CD8-positive, alpha-beta T cell (primary cell): ENCODE measurements at places on chromosomes 12 and 14.

GRCh38 chr12:28017126-28017872 lies 44.8 kb upstream of the PTHLH start:
- no peak for DNase-seq

DNA sequence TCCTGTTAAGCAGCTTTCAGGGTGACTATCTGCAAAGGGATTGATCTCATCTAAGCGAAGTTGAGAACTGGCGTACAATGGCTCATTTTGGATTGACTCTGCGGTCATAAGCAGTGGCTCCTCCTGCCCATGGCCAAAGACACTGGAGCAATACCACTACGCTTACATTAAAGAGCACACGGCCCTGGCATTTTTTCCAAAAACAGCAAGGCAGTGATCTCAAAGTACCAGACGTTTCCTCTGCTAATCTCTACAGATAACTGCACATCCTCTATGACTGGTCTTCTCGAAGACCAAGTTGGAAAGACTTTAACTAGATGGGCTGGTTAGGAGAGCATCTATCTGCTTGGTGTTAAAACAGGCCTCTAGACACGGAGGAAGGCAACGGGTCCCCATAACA lies 2.7 kb downstream of the PITPNM2 start:
- DNase-seq = no peak

- DNase-seq = no peak
Observed at GRCh38 chr14:66143387-66144112, 342.6 kb upstream of the CCDC196 start.

- peak; percentile 79 for DNase-seq
Observed at GRCh38 chr12:54984658-54985376, at the start of gene TESPA1. Gene TESPA1 (minus strand): TSS chr12:54984762. CDS start chr12:54974562, 10,200 bp downstream.

DNA sequence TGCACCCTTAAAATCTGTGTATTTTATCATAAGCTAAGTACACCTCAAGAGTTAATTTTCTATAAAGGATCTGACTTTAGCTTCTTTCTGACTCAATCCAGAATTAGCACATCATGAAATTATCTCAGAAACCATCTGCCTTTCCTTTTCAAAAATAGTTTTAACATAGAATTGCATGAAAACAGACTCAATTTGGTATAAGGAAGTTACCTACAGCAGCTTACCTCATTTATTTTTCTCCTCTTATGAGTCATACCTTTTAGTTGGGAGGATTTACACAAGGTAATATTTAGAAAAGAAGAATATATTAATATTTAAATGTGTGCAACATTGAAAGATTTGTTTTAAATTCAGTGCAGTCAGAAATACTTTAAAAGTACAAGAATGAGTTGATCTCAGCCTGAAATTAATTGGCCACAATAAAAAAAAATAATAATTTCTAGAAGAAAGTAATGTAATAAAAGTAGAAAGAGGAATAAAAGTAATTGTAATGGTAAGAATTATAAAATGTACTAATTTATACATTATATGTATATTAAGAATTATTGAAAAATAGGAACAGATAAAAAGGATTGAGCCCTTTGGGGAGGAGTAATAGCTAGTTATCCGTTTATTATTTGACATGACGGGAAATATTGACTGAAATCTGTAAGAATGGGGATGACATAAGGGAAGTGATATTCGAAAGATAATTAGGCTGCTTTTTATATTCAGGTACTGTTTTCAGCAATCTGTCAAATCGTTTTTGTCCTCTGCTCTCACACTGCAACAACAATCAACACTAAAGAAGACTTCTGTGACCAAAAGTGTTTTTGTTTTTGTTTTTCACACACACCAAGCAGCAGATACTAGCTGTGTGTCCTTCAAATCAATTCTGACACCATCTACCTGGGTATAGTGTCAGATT lies 20.5 kb downstream of the ADAM21 start:
- DNase-seq = no peak

DNA sequence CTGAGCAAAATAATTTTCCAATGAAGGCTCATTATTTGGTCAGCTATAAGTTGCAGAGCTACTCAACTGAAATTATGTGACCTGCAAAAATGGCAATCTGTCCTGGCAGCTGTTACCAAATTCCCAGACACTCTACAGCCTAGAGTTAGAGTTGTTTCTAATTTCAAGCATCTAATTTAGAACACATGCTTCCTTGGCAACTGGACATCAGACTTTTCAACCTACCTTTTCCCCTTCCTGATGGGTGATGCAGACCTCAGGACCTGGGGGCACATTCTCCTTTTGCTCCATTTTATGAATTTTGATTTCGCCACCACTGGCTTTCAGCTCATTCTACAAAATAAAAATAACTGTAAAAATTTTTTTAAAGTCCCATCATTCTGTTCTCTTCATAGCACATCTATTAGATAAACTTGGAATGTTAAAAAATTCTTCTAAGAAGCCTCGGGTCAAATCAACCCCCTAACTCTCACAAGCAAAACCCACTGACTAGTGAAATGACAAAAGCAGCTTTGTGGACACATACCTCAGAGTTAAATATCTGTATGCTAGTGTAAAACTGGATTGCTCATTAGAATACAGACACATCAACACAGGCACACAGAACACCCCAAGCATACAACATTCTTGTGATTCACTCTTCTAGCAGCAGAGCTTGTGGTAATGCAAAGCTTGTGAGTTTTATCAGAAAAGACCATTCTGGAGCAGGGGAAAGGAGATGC lies 33.5 kb upstream of the CERS5 start:
- no peak for DNase-seq

DNA sequence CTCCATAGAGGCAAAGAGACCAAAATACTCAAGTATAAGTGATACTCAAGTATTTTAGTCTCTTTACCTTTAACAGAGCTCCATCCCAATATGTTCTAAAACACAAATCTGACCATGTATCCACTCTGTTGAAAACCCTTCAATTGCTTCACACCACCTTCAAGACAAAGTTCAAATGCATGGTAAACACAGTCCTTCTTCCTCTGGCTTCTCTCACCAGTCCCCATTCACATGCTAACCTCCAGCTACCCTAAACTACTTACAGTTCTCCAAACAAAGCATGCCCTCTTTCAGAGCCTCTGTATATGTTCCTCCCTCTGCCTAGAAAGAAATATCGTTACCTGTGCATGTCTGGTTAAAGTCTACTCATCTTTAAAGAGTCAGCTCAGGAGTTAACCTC lies 100.2 kb downstream of the NUMB start:
- DNase-seq = no peak

- DNase-seq = no peak
Observed at GRCh38 chr14:75359098-75359497, 68.7 kb upstream of the JDP2 start.

- DNase-seq = no peak
Observed at GRCh38 chr14:34911209-34912150, 36.3 kb upstream of the BAZ1A start.

GRCh38 chr14:95294834-95295599 lies 24.7 kb downstream of the CLMN start:
- no peak for DNase-seq

- DNase-seq = no peak
Observed at GRCh38 chr14:79721399-79722084, 489.8 kb downstream of the DIO2 start.

DNA sequence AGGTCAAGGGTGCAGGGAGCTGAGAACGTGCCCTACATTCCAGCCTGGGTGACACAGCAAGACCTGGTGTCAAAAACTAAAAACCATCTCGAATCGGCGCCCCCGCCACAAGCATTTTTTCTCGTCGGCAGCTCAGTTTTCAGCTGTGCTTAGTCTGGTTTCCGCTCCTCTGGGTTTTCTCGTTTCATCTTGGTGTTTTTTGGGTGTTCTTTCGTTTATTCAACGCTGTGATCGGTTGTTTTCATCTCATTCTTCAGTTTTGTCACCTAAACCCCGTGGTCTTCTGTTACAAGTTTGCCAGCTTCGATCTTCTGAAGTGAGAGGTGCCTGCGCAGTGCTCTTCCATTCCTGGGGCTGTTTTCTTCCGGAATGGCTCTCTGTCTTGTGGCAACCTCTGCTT lies 41.4 kb downstream of the NOC4L start:
- peak; percentile 72 for DNase-seq

DNA sequence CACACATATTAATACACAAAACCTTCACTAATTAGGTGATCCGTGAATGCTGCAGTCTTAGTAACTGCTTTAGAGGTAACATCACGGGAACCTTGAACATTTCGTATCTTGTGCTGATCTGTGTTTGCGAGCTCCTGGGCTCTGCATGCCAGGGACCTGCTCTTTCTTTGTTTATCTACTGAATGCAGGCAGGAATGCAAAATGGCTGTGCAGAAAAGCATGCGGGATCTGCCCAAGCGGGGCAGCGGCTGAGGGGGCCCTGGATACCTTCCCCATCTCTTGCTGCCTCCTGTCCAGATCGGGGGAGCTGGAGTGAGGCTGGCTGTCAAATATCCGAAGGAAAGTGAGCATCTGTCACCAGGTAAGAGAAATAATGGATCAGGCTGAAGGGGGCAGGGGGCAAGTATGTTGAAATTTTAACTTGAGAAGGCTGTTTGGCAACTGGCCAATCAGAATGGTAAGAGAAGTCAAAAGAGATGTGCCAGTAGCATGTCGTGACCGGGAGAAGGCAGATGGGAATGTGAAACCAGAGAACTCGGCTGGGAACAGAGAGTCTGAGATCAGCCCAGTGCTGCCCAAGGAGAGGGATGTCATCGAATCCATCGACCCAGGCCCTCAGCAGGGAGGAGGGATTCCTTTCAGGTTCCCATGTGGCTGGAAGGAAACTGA lies 191.4 kb downstream of the TTC7B start:
- DNase-seq = no peak

GRCh38 chr12:41514021-41514777 lies 326.1 kb downstream of the PDZRN4 start:
- DNase-seq = no peak

GRCh38 chr14:70713511-70713916 lies 71.8 kb downstream of the TTC9 start:
- DNase-seq = no peak

DNA sequence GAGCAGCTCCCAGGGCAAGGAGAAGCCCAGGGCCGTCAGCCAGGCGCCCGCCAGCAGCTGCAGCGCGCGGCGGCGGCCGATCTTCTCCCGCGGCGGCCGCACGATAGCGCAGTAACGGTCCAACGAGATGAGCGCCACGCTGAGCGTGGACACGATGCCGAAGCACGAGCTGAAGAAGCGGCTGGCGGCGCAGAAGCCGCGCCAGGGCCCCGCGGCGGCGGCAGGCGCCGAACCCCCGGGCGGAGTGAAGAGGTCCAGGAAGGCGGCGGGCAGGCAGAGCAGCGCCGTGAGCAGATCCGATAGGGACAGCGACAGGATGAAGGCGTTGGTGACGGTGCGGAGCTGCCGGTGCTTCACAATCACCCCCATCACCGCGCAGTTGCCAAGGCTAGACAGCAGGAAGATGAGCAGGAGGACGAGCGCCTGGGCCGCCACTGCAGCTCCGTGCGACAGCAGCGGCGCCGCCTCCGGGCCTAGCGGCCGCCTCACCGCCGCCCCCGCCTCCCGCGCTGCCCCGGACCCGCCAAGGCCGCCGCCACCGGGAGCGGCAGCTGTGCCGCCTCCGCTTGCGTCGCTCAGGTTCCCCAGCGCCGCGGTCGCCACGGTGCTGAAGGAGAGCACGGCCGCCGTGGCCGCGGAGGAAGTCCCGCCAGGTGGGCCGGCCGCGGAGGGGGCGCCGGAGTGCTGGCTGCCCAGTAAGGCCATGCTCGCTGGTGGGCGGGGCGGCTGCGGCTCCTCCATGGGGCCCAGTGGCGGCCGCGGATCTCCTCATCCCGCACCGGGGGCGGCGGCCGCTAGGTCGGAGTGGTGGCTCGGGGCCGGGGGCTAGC lies 479 bp downstream of the GPR135 start:
- DNase-seq = peak; percentile 67

DNA sequence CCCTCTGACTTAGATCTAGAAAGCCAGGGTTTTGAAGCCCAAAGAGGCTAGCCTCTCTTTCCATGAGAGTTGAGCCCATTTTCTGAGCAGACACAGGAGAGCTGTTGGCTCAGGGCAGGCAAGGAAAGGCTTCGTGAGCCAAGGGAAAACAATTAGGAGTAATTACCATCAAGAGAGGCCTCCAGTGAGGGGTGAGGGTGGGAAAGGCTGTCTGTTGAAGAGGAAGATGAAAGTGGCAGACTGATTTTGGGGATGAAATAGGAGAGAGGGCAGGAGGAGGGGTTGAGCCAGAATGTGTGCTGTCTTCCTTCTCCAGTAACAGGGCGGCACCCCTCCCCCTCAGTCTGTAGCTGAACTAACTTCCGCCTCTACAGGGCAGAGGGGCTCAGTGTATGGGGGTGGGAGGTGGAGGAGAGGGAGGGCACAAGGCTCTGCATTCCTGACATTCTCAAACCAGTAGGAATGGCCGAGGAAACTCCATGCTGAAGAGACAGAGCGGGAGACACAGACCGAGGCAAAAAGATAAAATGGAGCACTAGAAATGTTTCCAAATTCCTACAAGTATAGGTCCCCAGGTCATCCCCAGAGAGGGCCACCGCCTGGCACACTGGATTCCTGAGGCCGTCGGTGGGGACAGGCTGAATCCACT lies 33.1 kb upstream of the COL2A1 start:
- no peak for DNase-seq

- DNase-seq = no peak
Observed at GRCh38 chr12:45575417-45575816, 154.1 kb upstream of the ARID2 start.

GRCh38 chr12:123094349-123095077 lies 56.4 kb downstream of the PITPNM2 start:
- DNase-seq = no peak
